Stimulated activated CD4-positive, alpha-beta T cell treated with anti-CD3 and anti-CD28 coated beads, Interleukin-4, amount 100 ng/mL, for 1 hour (primary cell): ENCODE measurements at places on chromosomes 3 and 15.

DNA sequence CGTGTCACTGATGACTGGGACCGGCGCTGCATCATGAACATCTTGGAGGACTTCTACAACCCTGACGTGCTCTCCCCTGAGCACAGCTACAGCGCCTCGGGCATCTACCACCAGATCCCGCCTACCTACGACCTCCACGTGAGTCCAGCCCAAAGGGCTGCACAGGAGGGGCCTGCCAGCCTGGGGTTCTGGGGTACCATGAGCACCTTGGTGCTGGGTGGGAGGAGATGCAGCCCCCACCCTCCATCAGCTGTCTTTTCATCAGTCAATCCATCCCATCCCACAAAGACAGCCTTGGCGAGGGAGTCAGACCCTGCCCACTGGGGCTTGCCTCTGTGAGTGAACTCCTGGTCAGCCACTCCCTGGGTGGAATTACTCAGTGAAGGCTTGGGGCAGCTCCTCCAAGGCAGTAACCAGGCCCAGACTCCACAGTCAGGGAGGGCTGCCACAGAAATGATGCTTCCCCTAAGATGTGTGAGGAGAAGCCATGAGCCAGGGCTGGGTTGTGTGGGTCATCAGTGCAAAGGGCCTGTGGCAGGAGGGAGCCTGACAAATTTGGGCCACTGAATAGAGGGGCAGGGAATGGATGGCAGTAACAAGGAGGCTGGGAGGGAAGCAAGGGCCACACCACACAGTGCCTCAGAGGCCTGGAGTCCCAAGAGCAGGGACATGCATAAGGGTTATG is 47.9 kb downstream of the SEMA3G start:
- DNase-seq = no peak

GRCh38 chr3:47283193-47283537 is 421 bp downstream of the KLHL18 start:
- DNase-seq = no peak

GRCh38 chr3:142577696-142578328 is 721 bp downstream of the ATR start:
- no peak for DNase-seq

GRCh38 chr15:89501646-89502045 is 5.3 kb upstream of the RHCG start:
- DNase-seq = no peak

DNA sequence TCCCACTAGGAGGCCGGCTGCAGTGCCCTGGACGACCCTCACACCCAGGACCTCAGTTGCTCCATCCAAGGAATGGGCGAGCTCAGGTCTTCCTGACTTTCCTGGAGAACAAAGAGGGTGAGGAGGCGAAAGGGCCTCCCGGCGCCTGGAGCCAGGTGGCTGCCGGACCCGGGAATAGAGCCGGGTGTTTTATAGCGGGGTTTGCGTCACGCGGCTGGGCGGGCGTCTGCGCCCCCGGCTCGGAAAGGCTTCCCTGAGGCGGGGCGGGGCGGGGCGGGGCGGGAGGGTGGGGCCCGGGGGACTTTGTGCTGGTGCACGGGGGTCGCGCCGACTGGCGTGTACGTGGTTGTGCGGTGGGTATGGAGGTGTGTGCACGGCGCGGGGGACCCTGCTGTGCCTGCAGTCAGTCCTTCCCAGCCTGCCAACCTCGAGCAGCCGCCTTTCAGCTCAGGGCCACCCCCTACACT is 4.6 kb upstream of the PRKCD start:
- no peak for DNase-seq

DNA sequence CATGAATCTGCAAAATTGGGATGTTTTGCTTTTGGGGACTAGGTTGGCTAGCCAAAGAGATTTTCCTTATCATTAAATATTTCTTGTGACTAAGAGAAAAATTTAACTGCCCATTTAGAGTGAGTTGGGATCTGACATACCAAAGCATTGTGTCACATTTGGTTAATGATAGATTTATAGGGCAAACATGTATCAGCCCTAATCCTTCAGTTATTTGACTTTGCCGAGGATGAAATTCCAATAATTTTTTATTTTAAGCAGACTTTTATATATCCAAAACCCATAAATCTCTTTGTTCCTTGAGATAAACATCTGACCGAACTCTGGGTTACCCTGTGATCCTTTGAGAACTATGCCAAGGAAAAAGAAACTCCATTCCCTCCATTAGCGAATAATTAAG is 218.9 kb downstream of the CDIN1 start:
- no peak for DNase-seq

- DNase-seq = no peak
These were observed 147.7 kb downstream of the CD47 start for GRCh38 chr3:107942951-107943749.

DNA sequence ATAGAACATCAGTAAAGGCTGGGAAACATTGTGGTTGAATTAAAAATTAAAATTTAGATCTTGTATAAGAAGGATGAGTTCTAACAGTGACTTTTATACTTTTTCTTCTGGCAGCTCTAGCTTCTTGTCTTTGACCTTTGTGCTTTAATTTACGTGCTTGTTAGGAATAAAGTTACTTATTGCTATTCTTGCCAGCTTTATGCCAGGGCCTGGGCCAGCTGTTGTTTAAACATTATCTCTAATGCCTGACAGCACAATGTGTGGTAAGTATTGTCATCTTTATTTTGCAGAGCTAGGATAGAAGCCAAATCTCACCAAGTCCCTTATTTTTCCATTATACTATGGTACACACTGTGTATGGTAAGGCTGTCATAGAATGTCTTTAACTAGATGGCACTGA is 766.7 kb upstream of the GOLIM4 start:
- DNase-seq = no peak

DNA sequence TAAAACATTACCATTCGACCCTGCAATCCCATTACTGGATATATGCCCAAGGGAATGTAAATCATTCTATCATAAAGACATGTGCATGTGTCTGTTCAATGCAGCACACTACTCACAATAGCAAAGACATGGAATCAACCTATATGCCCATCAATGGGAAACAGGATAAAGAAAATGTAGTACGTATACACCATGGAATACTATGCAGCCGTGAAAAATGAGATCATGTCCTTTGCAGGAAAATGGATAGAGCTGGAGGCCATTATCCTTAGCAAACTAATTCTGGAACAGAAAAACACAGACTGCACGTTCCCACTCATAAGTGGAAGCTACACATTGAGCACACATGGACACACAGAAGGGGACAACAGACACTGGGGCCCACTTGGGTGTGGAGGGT is 20.4 kb upstream of the PYDC2 start:
- DNase-seq = no peak

- no peak for DNase-seq
These were observed 30.6 kb downstream of the TNIK start for GRCh38 chr3:171429635-171430034.

GRCh38 chr15:67495585-67495984 is 25.3 kb upstream of the C15orf61 start:
- DNase-seq = no peak

- no peak for DNase-seq
These were observed 623.8 kb upstream of the AGTR1 start for GRCh38 chr3:148073721-148074456.

GRCh38 chr3:50405249-50405648 is 45.9 kb upstream of the TMEM115 start:
- peak; percentile 7 for DNase-seq

DNA sequence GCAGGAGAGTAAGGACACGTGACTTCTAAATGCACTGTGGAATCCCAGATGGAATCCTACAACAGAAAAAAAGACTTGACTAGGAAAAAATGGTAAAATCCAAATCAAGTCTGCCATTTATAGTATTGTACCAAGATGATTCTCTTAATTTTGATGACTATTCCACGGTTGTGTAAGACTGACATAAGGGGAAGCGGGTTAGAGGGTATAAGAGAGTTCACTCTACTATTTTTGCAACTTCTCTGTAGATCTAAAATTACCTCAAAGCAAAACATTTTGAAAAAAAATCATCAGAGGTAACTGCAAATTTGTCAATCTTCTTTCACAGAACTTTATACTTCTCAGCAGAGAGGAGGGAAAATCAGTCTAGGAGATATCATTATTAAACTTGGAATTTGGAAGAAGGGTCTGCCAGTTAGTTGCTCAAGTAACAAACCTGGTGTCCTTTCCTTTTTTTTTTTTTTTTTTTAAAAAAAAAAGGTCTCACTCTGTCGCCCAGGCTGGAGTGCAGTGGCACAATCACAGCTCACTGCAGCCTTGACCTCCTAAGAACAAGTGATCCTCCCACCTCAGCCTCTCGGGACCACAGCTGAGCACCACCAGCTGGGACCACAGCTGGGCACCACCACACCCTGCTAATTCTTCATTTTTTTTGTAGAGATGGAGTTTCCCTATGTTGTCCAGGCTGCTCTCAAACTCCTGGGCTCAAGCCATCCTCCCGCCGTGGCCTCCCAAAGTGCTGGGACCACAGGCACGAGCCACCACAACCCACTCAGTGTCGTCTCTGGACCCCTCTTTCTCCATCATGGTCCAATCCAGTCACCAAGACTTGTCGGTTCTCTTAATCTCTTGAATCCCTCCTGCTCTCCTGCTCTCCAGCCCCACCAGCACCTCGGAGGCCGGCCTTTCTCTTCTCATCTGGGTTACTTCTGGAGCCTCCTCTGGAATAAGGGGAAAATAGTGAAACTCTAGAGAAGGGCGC is 14.9 kb upstream of the HES1 start:
- no peak for DNase-seq

GRCh38 chr3:179840985-179841384 is 188.1 kb downstream of the USP13 start:
- DNase-seq = no peak

- no peak for DNase-seq
These were observed 50.4 kb upstream of the PXYLP1 start for GRCh38 chr3:141181196-141181595.

- DNase-seq = no peak
These were observed 459.9 kb upstream of the TPRG1 start for GRCh38 chr3:188711881-188712247.

DNA sequence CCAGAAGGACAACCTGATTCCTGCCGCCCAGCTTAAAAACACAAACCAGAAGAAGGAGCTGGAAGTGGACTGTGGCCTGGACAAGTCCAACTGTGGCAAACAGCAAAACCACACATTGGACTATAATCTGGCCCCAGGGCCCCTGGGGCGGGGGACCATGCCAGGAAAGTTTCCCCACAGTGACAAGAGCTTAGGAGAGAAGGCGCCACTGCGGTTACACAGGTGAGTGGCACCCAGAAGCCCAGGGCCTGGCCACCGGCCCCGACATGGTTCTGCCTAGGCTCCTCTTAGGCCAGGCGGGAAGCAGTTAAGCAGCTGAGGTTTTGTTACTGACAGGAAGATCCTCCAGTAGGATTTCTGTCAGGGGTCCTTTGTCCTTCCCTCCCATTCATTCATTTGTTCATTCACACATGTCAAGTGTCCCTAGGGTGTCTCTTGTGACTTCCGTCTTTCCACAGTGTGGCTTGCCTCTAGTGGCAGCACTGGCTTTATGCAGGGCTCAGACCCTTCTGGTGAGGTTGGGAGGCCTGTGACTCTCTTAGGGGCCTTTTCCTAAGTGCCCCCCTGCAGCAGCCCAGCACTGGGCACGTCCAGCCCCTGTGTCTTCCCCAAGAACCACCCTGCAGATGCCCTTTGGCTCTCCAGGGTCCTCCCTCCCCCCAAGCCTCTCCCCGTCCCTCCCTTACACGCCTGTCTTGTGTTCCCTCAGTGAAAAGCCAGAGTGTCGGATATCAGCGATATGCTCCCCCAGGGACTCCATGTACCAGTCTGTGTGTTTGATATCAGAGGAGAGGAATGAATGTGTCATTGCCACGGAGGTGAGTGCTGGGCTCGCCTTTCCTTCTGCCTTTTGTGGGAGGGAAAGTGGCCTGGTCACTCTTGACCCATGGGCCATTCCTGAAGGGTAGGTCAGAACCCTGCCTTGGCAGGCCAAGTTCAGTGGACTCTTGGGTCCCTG is 7.8 kb downstream of the DLL4 start:
- no peak for DNase-seq

- DNase-seq = no peak
These were observed 110.7 kb upstream of the EPHA3 start for GRCh38 chr3:88996691-88997090.

DNA sequence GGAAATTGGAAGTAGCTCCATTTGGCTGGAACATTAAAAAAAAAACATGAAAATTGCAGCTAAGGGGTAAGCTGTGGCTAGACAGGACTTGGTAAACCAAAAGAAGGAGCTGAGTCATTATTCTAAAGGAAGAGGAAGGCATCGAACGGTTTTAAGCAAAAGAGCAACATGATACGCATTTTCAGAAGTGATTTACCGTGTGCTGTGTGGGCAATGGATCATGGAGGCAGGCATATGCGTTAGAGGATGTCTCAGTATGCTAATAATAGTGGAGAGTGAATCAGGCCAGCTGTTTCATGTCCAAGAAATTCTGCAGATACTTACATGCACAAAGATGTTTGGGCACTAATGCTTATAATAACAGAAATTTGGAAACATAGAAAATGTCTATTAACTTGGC is 409.1 kb upstream of the ATP11B start:
- DNase-seq = no peak

DNA sequence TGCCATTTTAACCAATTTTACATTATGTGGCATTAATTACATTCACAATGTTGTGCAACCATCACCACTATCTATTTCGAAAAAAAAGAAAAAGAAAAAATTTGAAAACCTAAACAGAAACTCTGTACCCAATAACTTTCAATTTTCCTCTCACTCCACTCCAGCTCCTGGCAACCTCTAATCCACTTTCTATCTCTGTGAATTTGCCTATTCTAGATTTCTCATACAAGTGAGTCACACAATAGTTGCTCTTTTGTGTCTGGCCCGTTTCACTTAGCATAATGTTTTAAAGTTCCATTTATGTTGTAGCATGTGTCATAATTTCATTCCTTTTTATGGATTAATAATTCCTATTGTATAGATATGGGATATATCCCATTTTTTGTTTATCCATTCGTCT is 53.3 kb upstream of the TBC1D5 start:
- no peak for DNase-seq
